ENCODE measurements at places on chromosomes 12 and 14. TPM values are rescaled to one million over a fixed set of nuclear protein-coding genes. Genes with fewer than 3 reads are reported as not detected.

- DNase-seq = no peak
Observed at GRCh38 chr14:78327426-78328221, 157.5 kb downstream of the NRXN3 start.

DNA sequence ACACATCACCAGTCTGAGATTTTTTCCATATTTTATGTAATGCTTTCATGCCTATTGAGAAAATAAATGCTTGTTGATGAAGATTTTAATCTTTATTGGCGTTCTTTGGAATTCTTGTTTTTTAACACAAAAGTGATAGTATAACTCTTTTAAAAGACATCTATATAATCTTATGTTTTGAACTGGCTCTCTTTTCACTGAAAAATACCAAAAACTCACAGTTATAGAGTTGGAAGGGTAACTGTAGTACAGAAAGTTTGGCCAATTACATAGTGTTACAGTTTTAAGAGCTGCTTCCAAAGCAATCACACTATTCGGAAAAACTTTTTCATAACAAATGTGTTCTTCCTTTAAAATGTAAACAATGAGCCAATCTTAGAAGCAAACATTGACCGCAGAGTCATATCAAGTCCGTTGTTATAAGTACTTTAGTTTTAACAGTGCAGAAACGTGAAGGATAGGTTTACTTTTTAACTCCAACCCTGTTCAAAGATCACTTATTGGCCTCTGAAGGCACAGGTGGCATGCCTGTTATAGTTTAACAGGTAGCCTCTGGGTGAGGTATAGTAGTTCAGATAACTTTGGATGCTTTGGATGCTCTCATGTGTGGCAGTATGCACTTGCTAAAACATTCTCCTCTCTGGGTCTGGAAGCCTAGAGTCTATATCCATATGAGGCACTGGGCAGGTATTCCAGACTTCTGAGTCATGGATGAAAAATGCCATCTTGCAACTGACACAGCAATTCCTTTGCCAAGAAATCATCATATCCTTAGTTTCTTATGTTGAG lies 12.1 kb upstream of the NTN4 start:
- no peak for DNase-seq

Gene GUCY2C
- 2.5 TPM for total RNA-seq

DNA sequence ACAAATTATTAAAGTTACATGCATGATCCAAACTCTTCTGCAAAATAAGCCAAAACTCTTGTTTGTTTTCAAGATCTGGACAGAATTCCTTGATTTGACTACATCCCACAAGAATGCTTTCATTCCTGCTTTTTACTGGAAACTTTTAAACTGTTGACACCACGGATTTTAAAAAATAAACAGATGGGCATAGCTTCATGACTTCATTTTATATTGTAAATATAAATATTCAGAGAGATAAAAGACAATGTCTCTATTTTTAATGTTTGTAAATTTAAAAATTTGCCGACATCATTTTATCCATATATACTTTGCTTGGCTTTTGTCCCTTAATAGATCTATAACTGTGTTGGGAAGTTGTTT lies 134.3 kb upstream of the DCN start:
- DNase-seq = no peak

Gene NELL2
- total RNA-seq = 38.8 TPM

GRCh38 chr12:128137140-128137539 lies 129.8 kb upstream of the TMEM132C start:
- DNase-seq = no peak

DNA sequence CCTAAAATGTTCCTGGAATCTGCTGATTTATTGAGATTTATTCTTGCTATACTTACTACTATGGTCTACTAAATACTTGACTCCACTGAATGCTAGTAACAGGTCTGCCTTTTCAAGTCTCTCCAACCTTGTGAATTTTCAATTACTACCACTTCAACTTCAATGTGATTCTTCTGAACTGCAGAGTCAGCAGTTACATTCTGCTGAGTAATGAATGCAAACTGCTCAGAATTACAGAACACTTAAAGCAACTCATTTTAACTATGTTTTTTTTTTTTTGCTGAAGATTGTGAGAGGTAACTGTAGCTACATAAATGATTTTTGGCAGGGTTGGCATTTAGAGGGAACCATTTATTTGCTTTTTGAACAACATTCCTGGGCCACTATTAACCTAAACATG lies 41.8 kb downstream of the ARF6 start:
- DNase-seq = no peak

DNA sequence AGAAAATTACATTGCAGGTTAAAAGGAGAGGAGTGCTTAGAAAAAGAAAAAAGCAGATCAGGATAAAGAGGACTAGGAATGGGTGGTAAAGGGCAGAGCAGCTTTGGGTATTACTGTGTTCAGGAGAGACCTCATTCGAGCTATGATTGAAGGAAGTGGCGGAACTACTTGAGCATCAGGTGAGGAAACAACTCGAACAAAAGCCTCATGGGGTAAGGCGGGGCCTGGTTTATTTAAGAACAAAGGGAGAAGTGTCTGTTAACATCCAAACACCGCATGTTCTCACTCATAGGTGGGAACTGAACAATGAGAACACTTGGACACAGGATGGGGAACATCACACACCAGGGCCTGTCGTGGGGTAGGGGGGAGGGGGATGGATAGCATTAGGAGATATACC lies 444.6 kb upstream of the CCDC196 start:
- DNase-seq = no peak

Gene KRT75
- not detected for total RNA-seq

- no peak for DNase-seq
Observed at GRCh38 chr12:103799857-103800771, 40.9 kb downstream of the NT5DC3 start.

DNA sequence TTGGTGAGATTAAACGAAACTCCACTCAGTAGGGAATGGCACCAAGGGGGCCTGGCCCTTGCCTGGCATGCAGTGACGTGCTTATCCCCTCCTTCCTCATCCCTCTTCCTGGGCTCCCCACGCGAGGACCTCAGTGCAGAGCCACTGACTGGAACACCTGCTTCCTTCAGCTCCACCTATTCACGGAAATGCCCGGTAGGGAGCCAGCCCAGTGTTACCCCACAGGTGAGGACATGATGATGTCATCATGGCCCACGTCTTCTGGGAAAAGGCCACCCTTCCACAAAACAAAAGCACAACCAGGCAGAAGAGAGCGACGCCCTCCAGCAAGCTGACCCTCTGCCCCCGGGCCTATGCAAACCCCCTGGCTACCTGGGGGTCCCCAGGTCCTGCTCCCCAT lies 42.1 kb downstream of the CCDC85C start:
- DNase-seq = no peak

DNA sequence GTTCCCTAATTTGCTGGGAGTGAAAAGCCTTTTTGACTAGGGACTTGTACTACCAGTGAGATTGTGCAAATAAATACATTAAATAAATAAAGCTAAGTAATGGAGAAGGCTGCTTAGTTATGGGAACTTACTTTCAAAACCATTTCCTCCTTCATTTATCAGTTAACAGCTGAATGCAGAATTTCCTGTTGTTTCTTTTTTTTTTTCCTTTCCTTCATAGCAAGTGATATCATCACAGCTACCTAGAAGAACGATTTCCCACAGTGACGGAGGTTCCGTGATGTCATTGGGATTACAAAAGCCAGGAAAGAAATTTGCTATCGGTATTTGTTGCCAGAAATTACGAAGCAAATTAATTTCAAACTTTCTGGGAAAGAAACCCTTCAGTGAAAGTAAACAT lies 42.1 kb upstream of the SOCS2 start:
- DNase-seq = no peak

Gene ENO2
- total RNA-seq = 59.0 TPM

DNA sequence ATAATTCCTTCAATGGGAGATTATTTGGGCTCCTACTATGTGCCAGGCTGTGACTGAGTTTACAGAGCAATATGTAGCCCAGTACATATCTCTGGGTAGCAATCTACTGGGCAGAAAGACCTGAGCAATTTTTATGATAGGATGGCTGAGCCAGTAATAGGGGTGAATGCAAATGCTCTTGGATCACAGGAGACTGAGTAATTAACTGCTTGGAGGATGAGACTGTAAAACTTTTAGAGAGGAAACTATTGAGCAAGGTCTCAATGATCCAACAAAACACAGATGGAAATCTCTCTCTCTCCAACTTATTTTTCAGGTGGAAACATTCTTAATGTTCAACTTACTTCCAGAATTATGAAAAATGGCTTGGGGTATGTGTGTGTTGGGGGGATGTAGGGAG lies 402.2 kb downstream of the AEBP2 start:
- DNase-seq = no peak

Gene RPL10L
- total RNA-seq = not detected

- DNase-seq = peak; percentile 46
Observed at GRCh38 chr12:47900131-47901062, 4.4 kb downstream of the VDR start.

DNA sequence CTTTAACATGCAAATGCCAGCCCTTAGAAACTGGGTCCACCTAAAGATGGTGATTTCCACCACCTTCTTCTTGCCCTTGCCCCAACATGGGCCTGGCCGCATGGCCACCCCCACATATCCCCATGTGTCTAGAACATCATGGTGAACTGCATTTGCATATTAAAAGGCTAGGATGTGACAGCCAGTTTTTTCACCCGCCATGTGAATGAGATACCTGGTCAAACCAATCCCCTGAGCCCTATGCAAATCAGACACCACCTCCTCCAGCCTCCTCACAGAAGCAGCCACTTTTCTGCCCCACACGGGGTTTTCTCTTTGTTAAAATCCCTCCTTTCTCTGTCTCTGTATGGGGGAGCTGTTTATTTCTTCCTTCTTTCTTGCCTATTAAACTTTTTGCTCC lies 1322.5 kb downstream of the FSCB start:
- no peak for DNase-seq

- no peak for DNase-seq
Observed at GRCh38 chr12:22164139-22164538, 118.1 kb downstream of the CMAS start.

GRCh38 chr12:84198294-84198946 lies 714.2 kb downstream of the SLC6A15 start:
- DNase-seq = no peak

Gene SAMD15
- 0.48 TPM for total RNA-seq

DNA sequence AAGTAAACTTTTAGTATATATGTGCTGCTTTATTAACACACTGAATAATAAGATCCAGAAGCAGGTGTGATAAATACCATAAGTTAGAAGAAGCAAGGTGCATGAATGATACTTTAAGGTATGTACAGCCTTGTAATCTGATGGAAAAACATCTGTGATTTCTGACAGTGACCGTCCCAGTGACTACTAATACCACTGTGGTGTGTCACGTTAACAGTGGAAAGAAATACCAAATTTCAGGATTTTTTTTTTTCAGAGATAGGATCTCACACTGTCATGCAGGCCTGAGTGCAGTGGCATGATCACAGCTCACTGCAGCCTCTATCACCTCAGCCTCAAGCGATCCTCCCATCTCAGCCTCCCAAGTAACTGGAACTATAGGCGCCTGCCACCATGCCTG lies 21.5 kb downstream of the SDS start:
- no peak for DNase-seq

DNA sequence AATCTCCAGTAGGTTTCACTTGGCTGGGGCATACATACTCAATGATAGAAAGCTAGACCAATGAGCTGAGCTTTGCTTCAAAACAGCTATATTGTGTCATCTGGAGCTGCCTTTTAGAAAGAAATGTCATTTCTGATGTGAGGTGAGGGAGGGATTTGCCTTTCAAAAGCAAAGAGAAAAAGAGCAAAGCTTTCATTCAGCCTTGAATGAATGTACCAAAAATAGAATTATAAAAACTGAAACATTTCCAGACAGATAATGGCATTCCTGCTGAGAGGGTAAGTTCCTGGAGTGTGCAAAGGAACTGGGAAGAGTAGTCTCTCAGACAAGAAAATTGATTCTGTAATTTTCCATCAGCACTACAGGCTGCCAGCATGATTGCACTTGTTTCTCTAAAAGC lies 710.0 kb downstream of the LRFN5 start:
- no peak for DNase-seq

- no peak for DNase-seq
Observed at GRCh38 chr14:72582582-72582981, 311.3 kb downstream of the DPF3 start.

- no peak for DNase-seq
Observed at GRCh38 chr12:56773113-56773512, 10.0 kb downstream of the HSD17B6 start.

DNA sequence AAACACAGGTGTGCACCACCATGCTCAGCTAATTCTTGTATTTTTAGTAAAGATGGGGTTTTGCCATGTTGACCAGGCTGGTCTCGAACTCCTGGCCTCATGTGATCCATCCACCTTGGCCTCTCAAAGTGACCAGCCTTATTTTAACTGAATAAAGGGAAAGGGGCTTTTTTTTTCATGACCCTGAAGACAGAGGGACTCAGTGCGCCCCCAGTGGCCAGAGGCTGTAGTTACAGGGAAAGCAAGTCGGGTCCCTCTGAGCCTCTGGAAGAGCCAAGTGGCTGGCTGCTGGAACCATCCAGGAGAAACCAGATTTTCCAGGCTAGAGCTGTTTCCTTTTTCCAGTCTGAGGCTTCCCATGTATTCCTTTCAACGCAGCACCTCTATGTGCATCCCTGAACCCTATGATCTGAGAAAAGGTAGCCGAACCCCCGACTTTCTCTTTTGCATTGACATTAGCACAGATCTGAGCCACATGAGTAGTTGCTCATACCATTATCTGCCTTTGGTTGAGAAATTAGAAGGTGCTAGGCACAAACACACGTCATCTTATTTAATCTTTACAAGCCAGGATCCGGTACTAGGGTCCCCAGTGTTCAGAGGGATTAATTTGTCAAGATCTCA lies 342.7 kb downstream of the CACNA1C start:
- DNase-seq = peak; percentile 89

Gene ACVRL1
- 0.07 TPM for total RNA-seq

DNA sequence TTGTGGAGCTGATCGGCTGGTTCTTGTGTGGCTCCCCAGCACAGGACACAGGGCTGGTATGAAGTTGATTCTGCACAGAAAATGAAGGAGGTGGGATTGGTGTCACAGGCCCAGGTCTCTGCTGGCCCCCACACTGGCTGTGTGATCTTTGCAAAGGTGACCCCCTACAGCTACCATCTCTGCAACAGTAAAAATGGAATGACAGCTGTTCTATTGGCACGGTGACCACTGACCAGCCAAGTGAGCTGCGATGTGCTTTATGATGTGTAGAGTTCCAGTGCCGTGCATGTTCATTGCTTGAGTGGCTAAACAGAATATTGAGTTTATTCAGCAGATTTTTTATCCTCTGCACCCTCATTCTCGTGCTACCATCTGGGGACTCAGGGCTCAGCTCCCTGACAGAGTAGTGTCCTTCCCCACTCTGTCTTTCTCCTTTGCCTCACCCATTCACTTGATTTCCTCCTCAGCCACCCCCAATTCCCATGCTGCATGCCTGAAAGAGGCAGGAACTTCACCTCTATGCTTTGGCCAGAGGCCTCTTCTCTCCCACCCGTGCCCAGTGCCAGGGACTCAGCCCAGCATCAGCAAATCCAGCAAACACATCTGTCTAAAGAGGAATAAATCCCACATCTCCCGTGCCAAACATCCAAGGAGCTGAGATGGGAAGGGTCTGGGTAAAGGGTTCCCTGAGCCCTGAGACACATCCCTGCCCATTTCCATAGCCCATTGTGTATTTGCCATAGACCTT lies 21.2 kb downstream of the C14orf132 start:
- no peak for DNase-seq

Measured in H7 (cell line).